ENCODE measurements at places on chromosomes 13 and 19. TPM values are rescaled to one million over a fixed set of nuclear protein-coding genes. Genes with fewer than 3 reads are reported as not detected.

DNA sequence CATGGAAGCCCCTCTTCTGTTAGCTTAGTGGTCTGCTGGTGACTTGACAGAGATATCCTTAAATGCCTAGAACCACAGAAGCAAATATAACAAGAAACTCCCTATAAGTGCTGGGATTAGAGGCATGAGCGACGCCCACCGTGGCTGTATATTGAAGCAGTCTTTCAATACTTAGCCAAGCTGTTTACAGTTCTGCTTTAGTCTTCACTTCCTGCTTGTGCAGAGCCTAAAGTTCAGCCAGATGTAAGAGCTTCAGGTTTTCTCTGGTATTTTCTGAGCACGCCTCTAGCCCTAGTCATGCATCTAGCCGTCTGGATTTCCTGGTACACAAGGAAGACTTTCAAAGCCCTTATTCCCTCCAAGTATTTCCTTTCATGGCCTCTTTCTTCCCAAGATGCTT is 28.5 kb downstream of the TRPM4 start:
- H3K27ac ChIP-seq: no peak overlapping the region
- H3K4me3 ChIP-seq: no peak overlapping the region
- H3K4me1 ChIP-seq: peaks cover 14% of the 10 kb centered on the region
- no peaks in the 10 kb centered on the region for H3K27me3 ChIP-seq
- no peak for DNase-seq
- no peaks in the 10 kb centered on the region for H3K36me3 ChIP-seq

DNA sequence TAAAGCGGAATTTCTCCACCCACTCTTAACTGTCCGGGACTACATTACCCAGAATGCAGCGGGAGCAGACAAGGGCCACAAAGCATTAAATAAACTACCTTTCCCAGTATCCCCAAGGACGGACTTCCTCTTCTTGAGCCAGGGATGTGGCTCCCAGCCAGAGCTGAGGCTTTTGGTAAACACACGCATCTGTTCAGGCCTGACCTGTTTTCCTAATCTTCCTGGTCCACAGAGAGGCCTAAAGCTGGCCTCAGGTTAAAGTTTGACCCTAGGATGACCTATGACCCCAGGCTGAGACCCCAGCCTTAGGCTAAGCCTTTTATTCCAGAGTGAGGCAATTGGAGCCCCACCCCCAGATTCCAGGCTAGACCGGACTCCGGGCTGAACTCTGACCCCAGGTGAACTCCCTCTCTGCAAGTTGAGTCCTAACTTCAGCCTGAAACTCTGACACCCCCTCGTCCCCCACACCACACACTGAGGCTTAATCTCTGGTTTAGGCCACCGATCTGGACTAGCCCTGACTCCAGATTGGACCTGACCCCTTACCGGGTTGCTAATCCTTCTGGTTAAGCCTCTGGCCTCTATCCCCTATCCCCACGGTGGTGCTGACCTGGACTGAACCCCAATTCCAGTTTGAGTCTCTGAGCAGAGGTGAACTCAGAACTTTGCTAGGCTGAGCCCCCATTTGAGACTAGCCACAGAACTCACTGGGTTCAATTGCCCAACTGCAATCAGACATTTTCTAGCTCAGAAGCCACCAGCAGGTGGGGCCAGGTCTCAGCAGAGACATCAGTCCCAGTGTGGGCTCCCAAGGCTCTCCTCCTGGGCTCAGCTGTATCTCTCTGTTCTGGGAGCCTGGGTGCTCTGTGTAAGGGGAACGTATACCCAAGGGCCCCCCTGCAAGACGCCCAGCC is 750 bp upstream of the GPR108 start:
- peak overlapping the region; percentile 57 for H3K4me3 ChIP-seq
- H3K4me1 ChIP-seq: peaks cover 56% of the 10 kb centered on the region
- H3K27ac ChIP-seq: peak overlapping the region; percentile 72
- peak; percentile 87 for DNase-seq
- H3K36me3 ChIP-seq: peaks cover 12% of the 10 kb centered on the region

- DNase-seq: no peak
- H3K4me1 ChIP-seq: no peaks in the 10 kb centered on the region
- H3K4me3 ChIP-seq: no peak overlapping the region
- no peaks in the 10 kb centered on the region for H3K27me3 ChIP-seq
- no peaks in the 10 kb centered on the region for H3K36me3 ChIP-seq
Observed at GRCh38 chr19:9878511-9879196, 43.5 kb downstream of the PIN1 start.

- H3K36me3 ChIP-seq: peaks cover 83% of the 10 kb centered on the region
- H3K4me1 ChIP-seq: no peaks in the 10 kb centered on the region
- no peak overlapping the region for H3K4me3 ChIP-seq
Observed at GRCh38 chr13:49466292-49466838, 22.3 kb downstream of the SETDB2 start.

DNA sequence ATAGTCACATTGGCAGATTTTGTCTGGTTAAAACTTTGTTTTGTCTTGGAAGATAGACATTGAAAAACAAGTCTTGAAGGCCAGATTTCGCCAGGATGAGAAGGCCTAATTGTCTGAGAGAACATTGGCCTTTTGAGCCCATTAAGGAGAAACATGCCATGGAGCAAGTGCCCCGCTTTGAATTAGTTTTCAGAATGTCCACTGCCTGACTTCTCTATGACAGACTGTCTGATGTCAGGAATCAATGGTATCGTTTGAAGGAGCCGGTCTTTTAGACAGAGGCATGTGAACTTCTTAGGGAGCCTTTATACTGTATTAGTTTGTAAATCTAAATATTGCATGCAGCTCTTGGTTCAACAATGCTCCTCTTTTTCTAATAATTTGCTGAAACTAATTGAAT is 155.9 kb downstream of the DLEU7 start:
- H3K27me3 ChIP-seq: no peaks in the 10 kb centered on the region
- H3K4me3 ChIP-seq: no peak overlapping the region
- H3K27ac ChIP-seq: no peak overlapping the region
- H3K36me3 ChIP-seq: no peaks in the 10 kb centered on the region
- DNase-seq: no peak

DNA sequence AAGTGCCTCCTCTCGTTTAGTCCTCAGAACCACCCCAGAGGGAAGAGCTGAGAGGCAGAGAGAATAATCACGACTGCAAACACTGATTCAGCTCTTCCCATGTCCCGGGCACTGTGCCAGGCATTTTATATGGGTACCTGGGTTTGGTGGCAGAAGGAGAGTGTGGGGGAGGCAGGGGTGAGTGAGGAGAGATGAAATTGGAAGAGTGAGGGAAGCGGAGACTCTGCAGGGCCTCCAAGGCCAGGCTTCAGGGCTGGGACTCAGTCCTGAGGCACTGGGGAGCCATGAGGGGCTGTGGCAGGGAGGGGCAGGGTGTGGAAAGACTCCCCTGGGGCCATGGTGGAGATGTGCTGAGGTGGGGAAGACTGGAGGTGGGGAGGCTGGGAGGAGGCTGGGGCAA is 8.7 kb downstream of the SYNGR4 start:
- H3K27ac ChIP-seq: no peak overlapping the region
- no peaks in the 10 kb centered on the region for H3K36me3 ChIP-seq
- no peaks in the 10 kb centered on the region for H3K4me1 ChIP-seq
- no peak for DNase-seq
- H3K4me3 ChIP-seq: no peak overlapping the region

- H3K4me1 ChIP-seq: no peaks in the 10 kb centered on the region
- DNase-seq: no peak
- H3K36me3 ChIP-seq: no peaks in the 10 kb centered on the region
- peaks cover 8% of the 10 kb centered on the region for H3K27me3 ChIP-seq
- no peak overlapping the region for H3K4me3 ChIP-seq
Observed at GRCh38 chr19:44627631-44628030, 14.3 kb downstream of the IGSF23 start.

DNA sequence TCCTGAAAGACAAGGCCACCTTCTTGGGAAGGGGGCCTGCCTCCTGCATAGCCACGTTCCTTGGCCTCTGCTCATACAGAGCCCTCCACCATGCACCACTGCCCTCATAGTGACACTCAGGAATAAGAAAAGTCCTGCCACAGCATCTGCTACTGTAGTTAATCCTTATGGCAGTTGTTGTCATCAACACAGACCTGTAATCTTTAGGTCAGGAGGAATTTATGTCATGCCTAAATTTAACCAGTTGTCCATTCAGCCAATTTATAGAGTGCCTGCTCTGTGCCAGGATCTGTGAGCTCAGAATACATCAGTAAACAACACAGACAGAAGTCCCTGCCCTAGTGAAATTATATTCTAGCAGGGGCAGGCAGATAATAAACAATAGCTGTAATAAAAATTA is 44.4 kb downstream of the FAM124A start:
- no peak for DNase-seq
- H3K27me3 ChIP-seq: no peaks in the 10 kb centered on the region
- no peaks in the 10 kb centered on the region for H3K4me1 ChIP-seq
- no peak overlapping the region for H3K27ac ChIP-seq

- no peaks in the 10 kb centered on the region for H3K4me1 ChIP-seq
- H3K36me3 ChIP-seq: no peaks in the 10 kb centered on the region
- H3K27ac ChIP-seq: no peak overlapping the region
- peaks cover 11% of the 10 kb centered on the region for H3K27me3 ChIP-seq
Observed at GRCh38 chr19:46160233-46160775, 12.3 kb downstream of the IGFL2 start.

GRCh38 chr13:25578526-25578925 is 206.8 kb downstream of the ATP8A2 start:
- DNase-seq: no peak
- no peak overlapping the region for H3K27ac ChIP-seq
- H3K4me1 ChIP-seq: no peaks in the 10 kb centered on the region
- H3K27me3 ChIP-seq: no peaks in the 10 kb centered on the region
- H3K4me3 ChIP-seq: no peak overlapping the region

DNA sequence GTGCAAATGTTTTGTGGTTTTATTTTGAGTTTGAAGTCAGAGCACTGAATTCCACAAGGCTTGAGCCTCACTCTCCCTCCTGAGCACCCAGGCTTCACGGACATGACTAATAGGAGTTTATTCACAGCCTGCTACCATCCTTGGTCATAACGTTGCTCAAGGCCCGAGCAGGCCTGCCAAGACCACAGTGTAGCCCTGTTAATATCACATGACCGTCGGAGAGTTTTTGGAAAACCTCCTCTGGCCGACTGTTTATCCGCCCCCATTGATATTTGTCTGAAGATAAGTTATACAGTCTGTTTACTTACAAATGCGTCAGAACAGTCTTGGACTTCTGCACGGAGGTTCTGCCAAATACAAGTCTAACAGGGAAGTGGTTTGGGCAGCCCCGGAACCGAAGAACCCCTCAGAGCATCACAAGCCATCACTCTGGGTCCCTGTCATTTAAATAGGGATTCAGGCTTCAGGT is 89.9 kb downstream of the COL4A2 start:
- DNase-seq: no peak
- H3K4me3 ChIP-seq: no peak overlapping the region
- peaks cover 14% of the 10 kb centered on the region for H3K27me3 ChIP-seq
- H3K27ac ChIP-seq: no peak overlapping the region

- H3K4me1 ChIP-seq: peaks cover 23% of the 10 kb centered on the region
- H3K4me3 ChIP-seq: peak overlapping the region; percentile 56
- DNase-seq: peak; percentile 41
- H3K36me3 ChIP-seq: no peaks in the 10 kb centered on the region
Observed at GRCh38 chr13:20127562-20128458, 33.0 kb downstream of the GJA3 start.

DNA sequence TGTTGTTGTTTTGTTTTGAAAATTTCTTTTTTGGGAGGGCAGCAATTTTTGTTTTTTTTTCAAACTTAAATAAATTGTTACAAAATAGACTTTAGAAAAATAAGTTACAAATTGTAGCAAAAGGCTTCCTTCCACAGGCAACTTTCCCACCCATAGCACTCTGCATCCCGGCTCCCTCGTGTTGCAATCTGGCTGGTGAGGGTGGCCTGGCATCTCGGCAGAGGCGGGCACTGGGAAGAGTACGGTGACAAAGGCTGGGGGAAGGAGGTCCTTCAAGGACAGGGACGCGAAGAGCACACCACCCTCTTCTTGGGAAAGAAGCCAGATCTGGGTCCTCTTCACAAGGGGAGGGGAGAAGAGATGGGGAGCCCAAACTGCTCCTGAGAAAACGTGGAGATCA is 379.7 kb downstream of the OLFM4 start:
- no peak for DNase-seq
- H3K4me3 ChIP-seq: no peak overlapping the region
- no peaks in the 10 kb centered on the region for H3K4me1 ChIP-seq
- H3K36me3 ChIP-seq: no peaks in the 10 kb centered on the region

- no peaks in the 10 kb centered on the region for H3K36me3 ChIP-seq
- no peak overlapping the region for H3K27ac ChIP-seq
- no peak overlapping the region for H3K4me3 ChIP-seq
- H3K4me1 ChIP-seq: no peaks in the 10 kb centered on the region
Observed at GRCh38 chr13:57846600-57847173, 215.1 kb downstream of the PCDH17 start.

- no peak for DNase-seq
- no peak overlapping the region for H3K4me3 ChIP-seq
- H3K4me1 ChIP-seq: no peaks in the 10 kb centered on the region
- no peaks in the 10 kb centered on the region for H3K36me3 ChIP-seq
Observed at GRCh38 chr13:32002873-32003272, 28.7 kb upstream of the FRY start.

DNA sequence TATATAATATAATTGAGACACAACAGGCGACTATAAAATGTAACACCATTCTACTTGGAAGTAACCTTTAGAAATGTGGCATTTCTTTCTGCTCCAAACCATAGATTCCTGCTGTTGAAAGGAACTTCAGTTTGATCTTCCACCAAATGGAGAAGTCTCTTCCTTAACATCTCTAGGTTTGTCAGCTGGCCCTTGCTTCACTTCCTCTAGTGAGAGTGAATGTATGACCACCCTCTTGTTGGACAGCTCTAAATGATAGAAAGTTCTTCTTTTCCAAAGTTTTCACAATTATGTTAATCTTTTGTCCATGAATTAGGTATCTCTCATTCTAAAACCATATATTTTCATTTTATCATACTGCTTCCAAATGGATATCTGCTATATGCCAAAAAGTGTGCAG is 13.8 kb upstream of the COG6 start:
- H3K36me3 ChIP-seq: no peaks in the 10 kb centered on the region
- H3K4me3 ChIP-seq: no peak overlapping the region
- H3K27me3 ChIP-seq: peaks cover 7% of the 10 kb centered on the region
- no peaks in the 10 kb centered on the region for H3K4me1 ChIP-seq
- no peak for DNase-seq

DNA sequence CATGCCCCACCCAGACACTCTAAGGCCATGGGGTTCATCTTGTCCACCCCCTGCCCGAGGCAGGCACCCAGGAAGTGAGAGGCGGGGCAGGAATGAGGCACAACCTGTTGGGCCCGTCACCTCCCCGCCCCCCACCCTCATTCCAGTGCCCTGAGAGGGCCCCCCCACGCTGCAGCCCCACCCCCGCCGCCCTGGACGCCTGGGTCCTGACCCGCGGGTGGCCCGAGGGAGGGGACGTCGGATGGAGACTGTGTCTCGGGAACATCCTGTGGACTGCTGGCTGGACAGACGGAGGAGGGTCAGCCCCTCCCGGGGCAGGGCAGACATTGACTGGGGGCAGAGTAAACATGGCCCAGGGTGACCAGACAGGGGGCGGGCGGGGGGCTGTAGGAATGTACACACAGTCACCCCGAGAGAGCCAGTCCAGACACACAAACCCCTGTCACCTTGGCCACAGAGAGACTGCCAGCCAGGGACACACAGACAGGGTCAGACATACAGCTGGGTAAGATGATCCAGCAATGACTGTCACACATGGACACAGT is 7.4 kb upstream of the JUNB start:
- H3K36me3 ChIP-seq: no peaks in the 10 kb centered on the region
- H3K27me3 ChIP-seq: no peaks in the 10 kb centered on the region
- H3K4me1 ChIP-seq: peaks cover 78% of the 10 kb centered on the region
- no peak overlapping the region for H3K4me3 ChIP-seq

Gene PGLYRP2
- not detected for total RNA-seq

Gene ACP5
- 15.3 TPM for total RNA-seq

Gene CGB5
- not detected for total RNA-seq

Gene PHLDB3
- total RNA-seq: 77.4 TPM

Gene ZNF90
- total RNA-seq: 2.9 TPM

Gene SRRM5
- 0.25 TPM for total RNA-seq

Gene GTF2F2
- total RNA-seq: 11.7 TPM

Gene IL17D
- total RNA-seq: 0.47 TPM
